Globus pallidus (tissue), 1 donor: ENCODE measurements at places on chromosomes 6 and 20.

DNA sequence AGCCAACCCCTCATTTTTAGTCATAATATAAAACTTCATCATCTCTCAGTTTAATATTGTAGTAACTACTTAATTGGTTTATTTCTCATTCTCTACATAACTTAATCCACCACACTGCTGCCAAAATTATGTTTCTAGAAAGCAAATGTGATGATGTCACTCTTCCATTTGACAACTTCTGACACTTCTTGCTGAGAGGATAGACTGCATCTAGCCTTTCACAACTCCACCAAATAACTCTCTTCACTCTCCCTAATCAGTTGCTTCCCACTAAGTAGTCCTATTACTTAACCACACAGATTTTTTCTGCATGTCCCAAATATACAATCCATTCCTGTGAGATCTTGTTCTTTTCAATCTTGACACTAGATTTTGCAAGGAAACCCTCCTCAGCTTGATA is 951.3 kb downstream of the EPHA7 start:
- no peak for DNase-seq

DNA sequence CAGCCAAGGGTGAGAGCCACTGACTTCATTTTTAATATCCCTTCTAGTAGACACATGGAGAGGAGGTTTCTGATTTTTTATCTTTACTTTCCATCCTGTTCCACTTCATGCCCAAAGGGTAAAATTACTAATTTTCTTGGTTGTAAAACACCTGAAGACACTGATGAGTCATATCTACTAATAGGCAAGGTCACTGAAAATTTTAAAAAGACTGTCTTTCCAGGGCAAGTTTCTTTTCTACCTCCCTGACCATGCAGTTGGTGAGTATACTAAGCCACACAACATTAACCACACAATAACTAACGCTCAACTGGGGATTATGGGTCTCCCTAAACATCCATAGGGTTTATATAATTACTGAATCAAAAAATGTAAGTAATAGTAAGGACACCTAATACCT is 109.6 kb downstream of the KIF6 start:
- no peak for DNase-seq

DNA sequence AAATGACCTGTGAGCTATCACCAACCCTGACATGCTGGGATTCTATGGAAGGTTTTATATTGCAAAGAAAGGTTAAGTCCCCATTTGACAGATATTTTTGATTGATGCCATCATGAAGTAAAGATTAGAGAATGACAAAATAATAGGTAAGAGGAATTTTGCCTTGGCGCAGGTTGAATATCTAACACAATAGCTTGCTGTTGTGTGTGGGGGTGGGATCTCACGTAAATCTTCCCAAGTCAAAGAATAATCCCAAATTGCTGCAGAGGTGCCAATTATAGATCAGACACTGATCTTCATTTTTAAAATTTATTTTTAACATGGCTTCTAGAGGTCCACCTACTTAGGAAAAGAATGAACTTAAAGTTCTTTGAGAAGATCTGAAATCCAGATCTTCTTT is 135.5 kb downstream of the FIG4 start:
- DNase-seq: no peak

- peak; percentile 86 for DNase-seq
Observed at GRCh38 chr6:96900873-96901272, 3.2 kb upstream of the NDUFAF4 start.

GRCh38 chr6:31559606-31559957 is 12.2 kb downstream of the NFKBIL1 start:
- no peak for DNase-seq
